ENCODE measurements at places on chromosomes 6 and 20.

DNA sequence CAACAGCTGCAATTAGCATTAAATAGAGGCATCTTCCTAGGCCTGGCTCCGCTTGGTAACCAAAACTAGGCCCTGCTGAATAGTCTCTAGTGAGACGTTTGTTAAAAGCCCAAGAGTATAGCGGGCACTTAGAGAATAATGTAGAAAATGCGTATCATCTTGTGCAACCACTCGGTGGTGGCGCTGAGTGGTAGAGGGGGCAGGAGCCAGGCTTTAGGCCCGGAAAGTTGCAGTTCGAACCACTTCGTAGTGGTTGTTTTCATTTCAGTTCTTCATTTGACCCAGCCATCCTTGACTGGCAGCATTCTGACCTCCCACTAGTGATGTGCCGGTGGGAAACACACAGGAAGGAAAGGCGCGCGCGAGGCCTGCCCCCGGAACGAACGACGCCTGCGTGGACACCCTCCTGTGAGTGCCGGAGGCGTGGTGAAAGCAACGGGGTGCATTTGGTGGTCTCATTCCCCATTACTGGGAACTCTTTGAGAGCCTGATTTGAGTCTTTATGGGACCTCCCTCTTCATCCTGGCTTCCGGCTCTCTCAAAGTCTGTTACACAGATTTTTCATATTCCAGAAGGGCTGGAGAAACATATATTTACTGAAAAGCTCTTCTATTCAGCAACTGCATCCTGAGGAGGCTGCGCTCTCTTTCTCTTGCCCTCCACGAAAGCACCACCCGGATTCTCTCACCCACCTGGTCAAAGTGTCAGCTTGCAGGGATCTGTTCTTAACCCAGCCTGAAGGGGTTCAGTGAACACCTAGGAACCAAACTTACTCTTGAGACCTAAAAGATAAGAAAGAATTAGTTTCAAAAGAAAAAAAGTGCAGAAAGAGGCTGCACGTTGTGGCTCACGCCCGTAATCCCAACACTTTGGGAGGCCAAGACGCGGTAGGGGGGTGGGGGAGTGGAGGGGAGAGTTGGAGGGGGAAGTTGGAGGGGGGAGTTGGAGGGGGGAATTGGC, 18.2 kb downstream of the GPX5 start:
- no peak for DNase-seq

- no peak for DNase-seq
Observed at GRCh38 chr20:16364320-16364687, 208.9 kb downstream of the KIF16B start.

- no peak for DNase-seq
Observed at GRCh38 chr20:549722-550496, 6.3 kb upstream of the CSNK2A1 start.

GRCh38 chr6:127706216-127706615, 129.2 kb downstream of the C6orf58 start:
- no peak for DNase-seq

- no peak for DNase-seq
Observed at GRCh38 chr20:53296451-53297153, 297.0 kb downstream of the ZNF217 start.

- no peak for DNase-seq
Observed at GRCh38 chr20:46328200-46328882, 20.0 kb upstream of the CDH22 start.

- DNase-seq, result no peak
Observed at GRCh38 chr6:124869416-124869815, 92.8 kb upstream of the RNF217 start.

DNA sequence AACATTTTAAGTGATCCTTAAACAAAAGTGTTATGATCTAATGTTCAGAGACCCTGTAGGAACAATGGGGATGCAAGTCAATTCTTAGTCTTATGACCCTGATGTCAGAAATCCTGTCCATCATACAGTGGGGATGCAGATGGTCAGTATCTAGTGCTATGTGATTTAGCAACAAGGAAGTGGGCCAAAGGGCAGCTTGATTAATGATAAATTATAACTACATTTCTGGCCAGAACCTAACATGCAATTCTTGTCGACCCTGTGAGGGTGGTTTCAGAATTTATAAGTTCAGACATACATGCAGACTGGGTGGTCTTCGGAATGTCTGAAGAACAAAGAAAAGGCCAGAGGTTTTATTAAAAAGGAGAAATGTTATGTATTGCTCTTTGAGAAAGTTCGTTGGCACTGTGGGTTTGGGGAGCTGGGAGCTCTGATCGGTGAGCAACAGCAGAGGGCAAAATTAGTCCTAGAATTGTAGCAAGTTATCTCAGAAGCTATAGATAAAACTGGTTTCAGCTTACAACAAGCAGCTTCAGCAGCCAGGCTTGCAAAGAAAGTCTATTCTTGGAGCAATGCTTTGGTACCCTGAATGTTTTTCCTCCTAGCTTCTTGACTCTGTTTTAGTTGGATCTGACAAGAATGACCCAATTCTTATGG, 50.8 kb downstream of the RPF2 start:
- DNase-seq, result no peak

DNA sequence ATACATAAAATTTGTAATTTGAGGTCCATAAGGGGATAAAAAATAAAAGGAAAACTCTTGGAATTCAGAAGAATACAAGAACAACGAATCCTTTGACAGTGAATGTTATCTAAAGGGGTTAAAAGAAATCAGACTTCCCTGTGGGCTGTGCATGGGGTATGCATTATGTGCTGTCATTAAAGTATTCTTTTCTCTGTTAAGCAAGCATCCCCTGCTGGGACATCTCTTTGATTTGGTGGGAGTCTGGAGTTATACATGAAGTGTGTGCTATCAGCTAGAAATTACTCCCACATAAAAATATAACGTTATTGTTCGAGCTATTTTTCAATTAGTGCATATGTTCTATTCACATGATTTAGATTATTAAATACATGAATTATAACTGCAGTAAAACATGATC, 195.2 kb downstream of the CENPW start:
- no peak for DNase-seq

DNA sequence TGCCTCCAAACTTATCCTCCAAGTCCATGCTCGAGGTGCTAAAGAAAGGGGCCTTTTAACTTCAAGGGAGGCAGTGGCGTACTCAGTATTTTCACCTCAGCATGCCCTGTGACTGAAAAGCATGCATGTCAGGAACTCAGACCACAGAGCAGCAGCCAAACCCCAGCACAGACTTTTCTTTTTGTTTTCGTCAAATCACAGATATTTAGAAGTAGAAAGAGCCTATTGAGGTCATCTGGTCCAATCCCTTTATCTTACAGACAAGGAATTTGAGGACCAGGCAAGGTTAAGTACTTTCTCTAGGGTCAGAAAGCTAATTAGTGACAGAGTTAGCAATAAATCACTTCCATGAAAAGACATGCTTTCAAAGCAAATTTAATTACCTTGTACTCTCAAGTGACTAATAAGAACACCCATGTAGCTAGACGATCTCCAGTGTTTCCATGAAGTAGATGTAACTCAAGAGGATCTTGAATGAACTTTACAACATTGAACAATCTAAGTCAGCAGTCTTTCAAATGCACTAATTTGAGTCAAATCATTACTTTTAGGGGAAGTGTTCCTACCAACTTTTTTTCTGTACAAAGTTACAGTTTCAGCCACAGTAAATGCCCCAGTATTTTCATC, 35.9 kb downstream of the MOXD1 start:
- DNase-seq, result no peak

GRCh38 chr6:140855520-140855919, 1277.2 kb upstream of the GJE1 start:
- DNase-seq, result no peak

DNA sequence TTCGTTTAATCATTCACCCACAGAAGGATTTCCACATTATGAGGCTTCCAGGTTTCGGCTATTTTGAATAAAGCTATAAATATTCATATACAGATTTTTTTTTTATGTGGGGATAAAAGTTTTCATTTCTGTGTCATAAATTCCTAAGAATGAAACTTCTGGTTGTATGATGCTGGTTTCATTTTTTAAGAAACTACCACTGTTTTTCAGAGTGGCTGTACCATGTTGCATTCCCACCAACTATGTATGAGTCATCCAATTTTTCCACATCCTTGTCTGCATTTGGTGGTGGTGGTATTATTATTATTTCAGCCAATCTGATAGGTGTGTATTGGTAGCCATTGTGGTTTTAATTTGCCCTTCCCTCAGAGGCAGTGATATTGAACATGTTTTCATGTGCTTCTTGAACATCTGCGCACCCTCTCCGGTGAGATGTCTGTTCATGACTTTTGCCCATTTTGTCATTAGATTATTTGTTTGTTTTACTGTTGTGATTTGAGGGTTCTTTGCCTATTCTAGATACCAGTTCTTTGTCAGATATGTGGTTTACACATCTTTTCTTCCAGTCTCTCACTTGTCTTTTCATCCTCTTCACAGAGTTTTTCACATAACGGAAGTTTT, 75.5 kb downstream of the DOK5 start:
- no peak for DNase-seq

GRCh38 chr6:25899580-25900408, 25.8 kb upstream of the SLC17A3 start:
- no peak for DNase-seq

DNA sequence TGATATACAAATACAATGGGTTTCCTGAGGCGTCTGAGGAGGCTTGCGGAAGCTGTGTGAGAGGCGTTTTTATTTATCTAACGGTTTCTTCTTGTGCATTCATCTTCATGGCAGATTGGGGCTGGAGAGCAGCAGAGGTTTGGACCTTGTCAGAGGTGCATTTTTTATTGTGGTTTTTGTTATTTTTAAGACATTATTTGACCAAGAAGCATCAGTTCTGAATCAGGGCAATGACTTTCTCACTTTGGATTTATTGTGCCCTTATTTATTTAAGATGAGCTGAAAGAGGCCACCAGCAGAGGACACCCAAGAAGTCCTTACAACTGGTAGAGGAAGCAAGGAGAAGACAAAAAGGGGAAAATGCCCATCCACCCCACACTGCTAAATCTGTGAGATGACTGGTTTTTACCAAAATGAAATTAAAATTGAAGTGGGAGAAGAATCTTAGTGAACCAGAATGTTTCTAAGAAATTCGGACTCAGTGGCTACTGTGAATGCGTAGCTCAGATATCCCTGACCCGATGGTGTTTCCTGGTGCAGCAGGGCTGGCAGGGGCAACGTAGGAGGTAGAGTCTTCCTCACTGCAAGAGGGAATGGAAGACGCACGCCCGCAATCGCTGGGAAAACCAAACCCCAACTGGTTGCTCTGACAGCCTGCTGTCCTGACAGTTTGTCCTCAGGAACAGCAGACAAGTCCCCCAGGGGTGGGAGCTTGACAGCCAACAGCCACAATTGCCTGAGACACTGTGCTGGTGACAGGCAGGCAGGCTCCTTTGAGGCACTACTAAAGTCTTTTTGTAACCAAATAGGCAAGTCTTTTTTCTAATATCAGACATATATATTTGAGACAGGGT, 14.2 kb downstream of the PRR18 start:
- no peak for DNase-seq

- DNase-seq, result no peak
Observed at GRCh38 chr6:79241228-79241627, 6.7 kb upstream of the HMGN3 start.

- DNase-seq, result no peak
Observed at GRCh38 chr6:53770780-53771249, 24.0 kb upstream of the LRRC1 start.

- no peak for DNase-seq
Observed at GRCh38 chr6:140909156-140909555, 1223.6 kb upstream of the GJE1 start.

- DNase-seq, result no peak
Observed at GRCh38 chr20:1327241-1327653, 1.7 kb downstream of the SDCBP2 start.

DNA sequence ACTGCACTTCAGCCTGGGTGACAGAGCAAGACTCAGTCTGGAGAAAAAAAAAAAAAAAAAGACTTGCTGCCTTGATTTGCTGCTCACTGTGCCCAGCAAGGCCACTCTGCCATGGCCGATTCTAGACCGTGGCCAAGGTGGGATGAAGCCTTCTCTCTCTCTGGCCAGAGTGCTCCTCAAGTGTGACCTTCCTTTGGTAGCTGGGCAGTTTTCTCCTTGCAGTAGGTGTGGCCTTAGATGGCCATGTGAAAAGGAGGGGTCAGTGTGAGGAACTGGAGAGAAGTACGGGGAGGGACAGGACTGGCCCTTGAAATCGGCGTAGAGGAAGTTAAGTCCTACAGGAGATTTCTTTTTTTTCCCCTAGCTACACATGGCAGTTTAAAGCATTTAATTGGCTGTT, 272.0 kb downstream of the ARID1B start:
- DNase-seq, result no peak

GRCh38 chr6:118581489-118581959, 33.4 kb downstream of the PLN start:
- DNase-seq, result no peak

DNA sequence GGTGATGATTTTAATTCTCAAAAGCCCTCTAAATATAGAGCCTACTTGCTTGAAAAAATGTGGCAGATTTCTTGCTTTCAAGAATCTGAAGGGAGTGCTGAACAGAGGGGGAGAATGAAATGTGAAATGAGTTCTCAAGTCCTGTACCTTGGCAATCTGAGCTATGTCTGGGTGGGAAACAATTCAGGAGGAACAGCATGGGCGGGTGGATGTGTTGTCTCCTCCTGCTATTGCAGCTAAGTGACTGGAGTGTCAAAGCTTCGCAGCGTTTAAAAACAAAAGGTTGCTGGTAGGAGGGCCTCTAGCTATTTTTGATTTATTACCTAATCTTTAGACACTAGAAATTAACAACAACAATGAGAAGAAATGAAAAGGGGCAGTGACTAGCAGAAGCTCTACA, 102.5 kb upstream of the ARG1 start:
- DNase-seq, result no peak

Data from HFF-Myc (cell line).